Spleen (tissue), 13 donors: ENCODE measurements at places on chromosomes 5 and 9.

DNA sequence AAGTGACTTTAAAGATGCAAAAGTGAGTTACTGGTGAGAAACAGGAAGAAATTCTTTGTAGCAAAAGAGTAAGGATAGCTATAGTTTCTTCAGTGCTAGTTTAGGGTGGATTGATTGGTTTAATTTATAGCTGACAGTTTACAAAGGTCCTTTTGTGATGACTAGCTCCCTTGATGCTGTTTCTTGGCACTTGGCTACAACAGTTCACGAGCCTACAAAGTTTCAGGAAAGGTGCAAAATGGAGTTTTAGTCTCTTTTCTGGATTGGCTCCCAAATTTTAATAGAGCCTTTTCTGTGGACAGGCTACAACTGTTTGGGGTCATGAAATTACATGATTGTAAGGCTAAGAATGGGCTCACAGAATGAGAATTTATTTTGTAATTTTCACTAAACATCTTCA is 40.9 kb upstream of the BNIP1 start:
- no peak for DNase-seq

DNA sequence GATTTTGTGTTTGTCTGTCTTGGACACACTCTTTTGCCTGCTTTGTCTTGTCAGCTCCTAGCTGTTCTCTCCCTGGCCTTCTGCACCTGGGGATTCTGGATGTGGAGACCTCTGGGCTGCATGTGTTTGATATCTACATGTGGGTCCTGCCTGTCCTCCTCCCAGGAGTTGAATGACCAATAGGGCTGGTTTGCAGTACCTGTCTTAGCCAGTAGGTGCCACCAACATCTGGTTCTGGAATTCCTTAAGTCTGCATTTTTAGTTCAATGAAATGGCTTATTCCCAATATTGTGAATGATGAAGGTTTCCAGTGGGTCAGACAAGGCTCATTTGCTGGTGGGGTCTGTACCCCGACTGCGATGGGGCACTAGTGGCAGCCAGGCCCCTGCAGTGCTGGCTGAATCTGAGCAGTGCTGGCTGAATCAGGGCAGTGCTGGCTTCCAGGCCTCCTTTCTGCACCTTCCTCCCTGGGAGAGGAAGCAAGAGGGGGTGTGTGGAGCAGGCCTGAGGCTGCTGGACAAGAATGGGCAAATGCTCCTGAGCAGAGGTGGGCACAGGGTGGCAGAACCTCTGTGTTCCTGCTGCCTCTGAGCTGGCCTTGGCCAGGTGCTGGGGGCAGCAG is 73.3 kb downstream of the RXRA start:
- DNase-seq = no peak

- DNase-seq = no peak
Observed at GRCh38 chr9:78371981-78372380, 75.1 kb downstream of the PSAT1 start.

GRCh38 chr9:126372716-126373115 is 46.1 kb downstream of the MVB12B start:
- DNase-seq = no peak

DNA sequence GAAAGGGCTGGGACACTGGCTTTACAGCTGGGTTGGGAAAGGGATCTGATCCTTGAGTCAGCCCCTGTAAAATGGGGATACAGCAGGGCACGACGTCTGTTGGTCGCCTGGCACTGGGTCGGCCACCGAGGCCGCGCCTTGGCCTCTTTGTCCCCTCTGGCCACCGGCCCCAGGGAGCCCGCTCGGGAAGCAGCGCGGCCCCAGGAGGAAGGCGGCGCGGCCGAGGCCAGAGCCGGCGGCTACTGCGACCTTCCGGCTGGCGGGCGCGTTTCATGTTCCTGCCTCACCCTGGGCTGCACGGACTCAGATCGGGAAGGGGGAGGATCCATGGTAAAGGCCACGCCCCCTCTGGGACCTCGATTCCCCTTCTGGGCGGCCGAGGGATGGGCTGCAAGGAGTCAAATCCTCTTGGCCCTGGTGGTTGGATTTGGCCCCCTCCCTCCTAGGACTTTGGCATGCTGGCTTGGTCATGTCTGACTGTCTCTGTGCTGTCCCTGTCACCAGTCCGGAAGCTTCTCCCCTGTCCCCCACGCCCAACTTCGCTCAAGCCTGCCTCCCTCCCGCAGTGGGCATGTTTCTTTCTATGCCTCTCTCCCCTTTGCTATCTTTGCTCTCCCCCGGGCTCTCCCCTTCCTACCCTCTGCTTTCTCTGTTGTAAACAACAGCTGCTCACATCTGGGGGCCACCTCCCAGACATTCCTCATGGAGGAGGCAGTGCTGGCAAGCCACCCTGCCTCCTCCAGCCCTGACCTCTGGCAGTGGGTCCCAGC is 25.8 kb downstream of the FPGS start:
- DNase-seq = peak; percentile 89
